Ecto neural progenitor cell (in vitro differentiated cells): ENCODE measurements at places on chromosomes 2 and 18.

DNA sequence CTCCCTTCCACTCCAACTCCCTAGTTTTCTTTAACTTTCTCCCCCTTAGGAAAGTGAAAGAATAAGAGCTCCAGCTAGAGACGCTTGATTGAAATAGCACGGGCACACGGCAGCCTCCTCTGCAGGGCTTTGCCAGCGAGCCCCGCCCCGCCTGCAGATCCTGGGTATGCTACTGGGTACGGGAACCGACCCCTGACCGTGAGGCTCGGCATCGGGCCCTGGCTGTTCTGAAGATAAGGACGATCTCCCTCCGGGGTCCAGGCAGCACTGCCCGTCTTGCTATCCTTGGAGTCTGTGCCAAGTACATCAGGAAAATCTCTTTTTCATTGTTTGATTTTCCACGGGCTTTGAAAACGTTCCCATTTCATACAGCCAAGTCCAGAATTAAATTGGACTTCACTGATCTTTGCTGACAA is 284.5 kb downstream of the MTX2 start:
- DNase-seq, result peak; percentile 51

DNA sequence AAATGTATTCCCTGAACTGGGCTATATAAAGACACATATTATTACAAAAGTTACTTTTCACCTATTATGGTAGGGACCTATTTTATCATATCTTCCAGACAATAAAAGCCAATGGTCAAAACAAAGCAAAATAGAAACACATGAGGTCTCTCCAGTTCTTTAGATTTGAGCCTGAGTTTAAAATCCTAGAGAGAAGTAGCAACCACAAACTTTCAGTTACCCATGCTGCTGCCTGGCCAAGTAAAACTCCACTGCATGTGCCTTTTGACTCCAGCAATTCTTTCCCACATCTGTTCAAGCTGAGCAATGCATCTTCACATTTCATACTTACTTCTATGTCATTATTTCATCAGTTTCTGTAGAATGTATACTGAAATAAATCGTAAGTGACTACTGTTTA is 405.3 kb downstream of the STK39 start:
- no peak for DNase-seq

DNA sequence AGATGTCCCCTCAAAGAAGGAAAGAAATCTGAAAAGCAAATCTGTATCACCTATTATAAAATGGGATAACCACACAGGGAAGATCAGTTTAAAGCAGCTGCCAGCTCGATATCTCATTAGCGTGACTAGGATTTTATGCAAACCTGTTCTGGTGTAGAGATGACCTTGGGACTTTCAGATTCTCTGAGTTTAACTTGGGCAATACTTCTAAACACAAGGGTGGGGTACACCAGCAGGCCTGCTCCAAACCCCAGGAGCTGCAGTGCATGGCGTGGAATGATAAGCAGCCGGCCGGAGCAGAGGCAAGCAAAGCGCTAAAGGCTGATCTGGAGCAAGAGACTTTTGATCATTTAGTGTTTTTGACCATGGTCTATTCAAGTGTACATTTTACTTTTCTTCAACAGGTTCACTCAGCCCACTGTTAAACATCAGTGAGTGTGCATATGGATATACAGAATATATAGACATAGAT is 4.7 kb downstream of the SERTAD2 start:
- DNase-seq, result no peak

DNA sequence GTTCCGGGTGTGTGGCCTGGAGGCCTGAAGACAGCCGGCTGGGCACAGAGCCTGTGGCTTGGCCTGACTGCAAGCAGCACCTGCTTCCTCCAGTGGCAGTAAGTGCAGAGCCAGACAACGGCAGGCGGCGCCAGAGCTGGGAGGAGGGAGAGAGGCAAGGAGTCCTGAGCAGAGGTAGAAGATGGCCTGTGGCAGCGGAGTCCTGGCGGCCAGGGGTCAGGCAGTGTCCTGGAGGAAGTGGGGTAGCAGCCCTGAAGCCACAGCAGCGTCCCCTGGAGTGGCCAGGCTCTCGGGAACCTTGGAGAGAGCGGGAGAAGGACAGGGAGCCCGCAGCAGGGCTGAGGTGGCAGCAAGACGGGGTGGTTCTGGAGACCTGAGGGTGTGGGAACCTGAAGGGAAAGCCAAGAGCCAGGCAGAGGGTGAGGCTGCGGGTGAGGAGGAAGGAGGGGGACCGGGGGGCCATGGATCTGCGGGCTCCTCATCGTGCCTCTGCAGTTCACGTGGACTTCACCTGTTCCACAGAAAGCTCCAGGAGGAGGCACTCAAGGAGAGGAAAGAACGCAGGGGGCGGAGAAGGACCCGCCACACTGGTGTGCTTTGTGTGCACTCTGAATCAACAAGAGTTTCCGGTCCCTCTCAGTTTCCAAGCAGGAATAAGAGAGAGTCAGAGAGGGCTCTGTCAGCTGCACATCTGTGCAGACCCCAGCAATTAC is 85.9 kb downstream of the USP40 start:
- no peak for DNase-seq

GRCh38 chr18:31100436-31101182 is 1.6 kb downstream of the DSC2 start:
- peak; percentile 71 for DNase-seq

GRCh38 chr2:206084439-206084869 is 1.5 kb downstream of the INO80D start:
- DNase-seq, result peak; percentile 70

DNA sequence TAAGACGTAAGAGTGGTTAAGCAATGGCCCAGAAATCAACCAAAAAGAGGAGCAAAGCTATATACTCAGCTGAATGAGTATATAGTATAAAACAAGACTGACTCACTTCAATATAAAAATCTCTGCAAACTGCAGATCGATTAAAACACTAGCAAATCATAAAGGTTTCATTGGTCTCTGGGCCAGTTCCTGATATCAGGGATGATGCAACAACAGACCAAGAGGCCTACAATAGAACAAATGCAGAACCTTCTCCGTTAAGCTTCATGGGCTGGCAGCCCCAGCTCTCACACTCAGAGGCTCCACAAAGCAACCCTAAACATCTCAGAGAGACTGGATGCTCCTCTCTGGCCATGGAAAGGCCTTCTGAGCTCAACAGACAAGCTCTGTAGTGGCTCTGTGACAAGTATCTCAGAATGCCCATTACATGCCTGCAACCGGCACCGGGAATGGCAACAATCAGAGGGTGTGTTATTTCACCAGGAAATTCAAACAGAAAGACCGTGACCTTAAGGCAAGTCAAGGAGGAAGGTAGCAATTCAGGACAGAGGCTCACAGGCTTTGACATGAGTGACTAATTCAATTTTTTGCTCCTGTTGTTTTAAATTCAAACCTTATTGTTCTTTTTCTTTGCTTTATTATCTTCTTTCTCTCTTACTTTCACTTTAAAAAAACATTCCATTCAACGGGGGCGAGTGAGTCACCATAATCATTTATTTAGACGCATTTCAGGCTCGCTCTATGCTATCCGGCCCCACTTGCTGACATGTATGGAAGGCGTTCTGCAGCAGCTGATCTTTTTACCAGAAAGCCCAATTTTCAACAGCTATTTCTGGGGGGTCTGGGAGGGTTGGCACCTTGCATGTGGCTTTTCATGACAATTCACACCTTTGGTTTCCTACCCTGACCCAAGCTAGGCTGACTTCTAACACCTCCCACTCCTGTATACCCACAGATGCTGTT is 15.1 kb downstream of the CYRIA start:
- DNase-seq, result no peak

GRCh38 chr18:6249170-6249569 is 165.5 kb downstream of the L3MBTL4 start:
- no peak for DNase-seq

GRCh38 chr18:37282386-37283037 is 283.1 kb downstream of the CELF4 start:
- DNase-seq, result no peak

- DNase-seq, result no peak
These were observed 153.2 kb downstream of the WDR7 start for GRCh38 chr18:56804395-56804794.

DNA sequence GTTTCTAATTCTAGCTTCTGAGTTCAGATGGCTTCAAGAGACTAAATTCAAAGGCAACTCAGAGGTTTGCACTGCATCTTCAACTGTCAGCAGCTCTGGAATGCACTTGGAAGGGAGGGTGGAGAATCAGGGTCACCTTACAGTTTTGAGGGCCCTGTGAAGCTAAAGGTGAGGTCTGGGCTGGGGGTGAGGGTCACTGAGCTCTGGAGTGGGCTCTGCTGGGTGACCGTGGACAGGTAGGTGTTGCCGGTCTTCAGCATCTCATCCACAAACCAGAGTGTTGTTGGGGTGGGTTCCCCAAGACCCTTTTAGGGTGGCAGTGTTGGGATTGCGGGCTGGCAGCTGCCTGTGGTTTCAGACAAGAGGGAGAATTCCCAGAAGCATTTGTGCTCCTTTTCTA is 70.1 kb upstream of the CXCR4 start:
- no peak for DNase-seq

- DNase-seq, result no peak
These were observed 5.2 kb downstream of the ARHGAP25 start for GRCh38 chr2:68739595-68740399.

GRCh38 chr2:164620873-164621763 is at the start of gene GRB14:
Gene GRB14 (minus strand): TSS chr2:164621482. CDS start chr2:164621309, 173 bp downstream.
- DNase-seq, result peak; percentile 74

- DNase-seq, result peak; percentile 49
These were observed 558 bp upstream of the CYP26B1 start for GRCh38 chr2:72148003-72148836.

- no peak for DNase-seq
These were observed 883.2 kb downstream of the SLC4A3 start for GRCh38 chr2:220510668-220511067.

DNA sequence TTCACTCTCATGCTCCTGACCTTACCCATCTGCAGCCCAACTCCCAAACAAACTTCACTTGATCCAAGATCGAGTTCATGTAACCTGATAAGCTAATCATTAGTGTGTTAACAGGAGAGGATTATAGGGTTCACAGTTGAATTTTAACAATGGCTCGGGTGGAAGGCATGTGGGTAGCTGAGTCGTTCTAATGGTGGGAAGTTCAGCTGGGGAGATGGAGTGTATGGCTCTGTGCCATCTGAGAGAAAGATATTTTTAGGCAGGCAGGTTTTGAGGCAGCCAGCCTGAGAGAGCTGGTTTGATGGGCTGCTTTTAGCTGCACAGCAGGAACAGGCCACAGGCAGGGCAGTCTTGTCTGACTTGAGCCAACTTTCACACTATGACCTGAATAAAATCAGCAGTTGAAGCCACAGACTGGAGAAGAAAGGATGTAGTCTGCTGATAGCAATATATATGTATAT is 17.7 kb upstream of the NFE2L2 start:
- no peak for DNase-seq

DNA sequence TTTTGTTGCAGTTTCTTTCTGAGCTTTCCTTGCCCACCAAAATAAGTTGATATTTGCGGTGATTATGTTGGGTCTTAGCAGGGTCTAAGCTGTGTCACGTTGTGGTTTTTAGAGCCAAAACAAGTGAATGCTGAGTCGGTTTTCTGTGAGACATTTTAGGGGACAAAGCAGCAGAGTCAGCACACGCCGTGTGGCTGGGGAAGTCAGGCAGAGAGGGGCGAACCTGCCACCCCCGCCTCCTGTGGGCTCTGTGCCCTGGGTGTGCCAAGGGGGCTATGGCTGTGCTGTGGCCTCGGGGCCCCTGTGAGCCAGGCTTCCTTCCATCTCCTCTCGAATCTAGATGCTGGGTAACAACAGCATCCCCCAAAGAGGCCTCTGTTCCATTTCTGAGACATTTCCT is 30.8 kb upstream of the TMEM87B start:
- DNase-seq, result no peak

DNA sequence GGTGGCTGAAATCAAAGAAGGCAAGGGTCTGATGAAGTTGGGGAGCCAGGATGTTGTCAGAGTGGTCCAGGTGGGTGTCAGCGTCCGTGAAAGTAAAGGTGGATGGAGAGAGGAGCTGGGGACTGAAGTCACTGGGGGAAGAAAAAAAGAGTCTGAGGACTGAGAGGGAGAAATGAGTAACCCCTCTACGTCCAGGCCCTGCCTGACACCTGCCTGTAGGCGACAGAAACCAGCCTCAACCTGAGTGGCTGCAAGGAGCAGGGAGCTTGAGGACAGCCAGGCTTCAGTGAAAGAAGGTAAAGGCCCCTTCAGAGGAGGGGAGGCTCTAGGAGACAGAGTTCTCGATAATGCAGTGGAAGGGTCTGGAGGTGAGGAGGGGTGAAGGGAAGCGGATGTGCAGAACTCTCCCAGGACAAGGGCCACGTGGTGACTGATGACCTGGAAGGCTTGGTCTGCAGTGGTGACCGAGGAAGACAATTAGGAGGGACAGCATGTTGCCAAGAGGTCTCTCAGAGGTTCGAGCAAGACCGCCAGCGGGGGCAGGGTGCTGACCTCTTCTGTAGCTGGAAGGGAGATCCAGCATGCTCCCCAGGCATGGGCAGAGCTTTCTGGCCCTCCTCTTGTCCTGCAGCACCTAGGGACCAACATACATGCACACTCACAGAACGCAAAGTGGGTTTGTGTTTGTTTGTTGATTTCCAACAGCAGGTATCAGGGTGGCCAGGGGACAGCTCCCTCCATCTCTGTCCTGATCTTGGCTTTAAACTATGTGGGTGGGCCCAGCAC is 86.6 kb upstream of the TMEM247 start:
- DNase-seq, result no peak

DNA sequence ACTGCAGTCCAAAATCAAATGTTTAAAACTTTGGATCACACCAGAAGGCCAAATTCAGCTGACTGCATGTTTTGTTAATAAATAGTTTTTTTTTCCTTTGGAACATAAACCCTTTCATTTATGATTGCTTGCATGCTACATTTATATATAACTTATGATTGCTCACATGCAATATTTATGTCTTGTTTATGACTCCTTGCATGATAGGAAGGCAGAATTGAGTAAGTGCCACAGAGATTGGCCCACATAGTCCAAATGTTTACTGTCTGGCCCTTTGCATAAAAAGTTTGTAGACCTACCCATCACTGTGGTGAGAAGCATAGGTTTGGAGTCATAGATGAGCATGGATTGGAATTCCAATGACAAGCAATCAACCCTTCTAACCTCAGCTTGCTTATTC is 30.8 kb downstream of the WDFY1 start:
- no peak for DNase-seq

DNA sequence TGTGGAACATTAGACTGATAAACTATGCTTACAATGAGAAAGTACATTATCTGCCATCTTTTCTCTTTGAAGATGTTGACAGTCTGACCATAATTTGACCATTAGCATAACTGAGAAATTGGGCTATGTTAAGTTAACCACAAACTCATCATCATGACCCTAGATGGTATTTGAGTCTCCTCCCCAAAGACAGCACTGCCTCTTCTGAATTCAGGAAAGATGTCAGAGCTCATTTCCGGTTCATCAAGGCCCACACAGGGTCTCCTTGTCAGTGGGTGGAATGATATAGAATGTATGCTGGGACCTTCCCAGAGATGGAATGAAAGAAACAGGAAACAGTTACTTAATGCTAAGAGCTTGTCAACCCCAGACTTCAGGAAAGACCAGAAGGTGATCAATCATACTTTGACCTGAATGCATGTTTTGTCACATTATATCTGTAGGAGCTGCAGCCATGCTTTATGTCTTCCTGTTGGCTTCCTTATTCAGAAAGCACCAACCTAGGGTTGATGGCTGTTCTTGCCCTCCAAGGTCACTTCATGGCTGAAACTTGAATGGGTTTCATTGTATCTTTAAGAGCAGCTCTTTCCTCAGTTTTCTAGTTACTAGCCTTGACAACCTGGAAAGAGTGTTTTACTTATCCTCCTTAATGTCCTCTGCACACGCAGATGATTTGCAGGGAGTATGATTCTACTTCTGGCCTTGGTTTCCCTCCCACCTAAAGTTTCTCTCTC is 99.1 kb upstream of the NEUROD1 start:
- no peak for DNase-seq
